ENCODE measurements at places on chromosomes 16 and 17. TPM values are rescaled to one million over a fixed set of nuclear protein-coding genes. Genes with fewer than 3 reads are reported as not detected.

The PRR35 gene
- polyA plus RNA-seq: 6.6 TPM

The TLCD3B gene
- polyA plus RNA-seq: 1.2 TPM

The TPSG1 gene
- 0.85 TPM for polyA plus RNA-seq

The KRT25 gene
- not detected for polyA plus RNA-seq

DNA sequence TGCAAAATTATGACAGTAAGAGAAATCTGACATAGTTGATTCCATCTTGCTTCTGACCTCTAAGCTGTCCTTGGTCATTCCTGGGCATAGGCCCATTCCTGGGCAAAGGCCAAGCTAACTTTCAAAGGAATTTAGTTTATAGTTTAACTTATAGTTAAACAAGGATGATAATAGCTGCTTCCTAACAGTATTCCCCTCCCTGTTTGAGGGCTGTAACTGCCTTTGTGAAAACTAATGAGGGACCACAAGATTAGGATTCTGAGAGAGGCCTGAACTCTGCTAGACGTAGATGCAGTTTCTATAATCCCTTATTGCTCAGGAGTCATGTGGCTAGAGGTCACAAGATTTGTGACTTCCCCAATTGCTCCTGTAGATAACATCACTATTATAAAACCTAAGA, 80.2 kb upstream of the ASIC2 start:
- no peak for DNase-seq

DNA sequence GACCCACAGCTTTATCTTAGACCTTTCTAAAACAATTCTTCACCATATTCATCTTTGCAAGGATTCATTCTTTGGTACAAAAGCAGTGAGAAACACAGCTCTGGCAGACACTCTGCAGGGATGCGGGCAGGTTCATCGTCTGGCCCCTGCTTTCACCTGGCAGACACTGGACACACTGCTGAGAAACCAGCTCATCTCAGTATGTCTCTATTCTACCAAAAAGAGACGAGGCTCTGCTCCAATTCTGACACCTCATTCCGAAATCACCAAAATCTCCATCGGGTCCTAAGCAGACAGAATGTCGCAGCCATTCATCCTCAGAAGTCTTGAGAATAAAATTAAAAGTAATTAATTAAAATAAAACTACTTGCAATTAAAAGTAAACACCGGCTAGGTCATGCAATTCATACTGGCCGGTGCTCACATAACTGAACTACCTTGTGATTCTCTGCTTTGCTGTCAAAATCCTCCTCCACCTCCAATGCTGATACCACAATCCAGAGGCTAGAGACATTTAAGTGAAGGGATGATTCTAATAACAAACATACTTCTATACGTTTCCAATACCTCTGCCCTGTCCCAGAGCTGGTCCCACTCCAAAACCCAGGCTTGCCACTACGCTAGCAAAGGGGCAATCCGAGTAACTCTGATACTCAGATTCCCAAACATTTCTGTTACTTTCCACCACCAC, 1.3 kb downstream of the RNF157 start:
- DNase-seq: no peak

DNA sequence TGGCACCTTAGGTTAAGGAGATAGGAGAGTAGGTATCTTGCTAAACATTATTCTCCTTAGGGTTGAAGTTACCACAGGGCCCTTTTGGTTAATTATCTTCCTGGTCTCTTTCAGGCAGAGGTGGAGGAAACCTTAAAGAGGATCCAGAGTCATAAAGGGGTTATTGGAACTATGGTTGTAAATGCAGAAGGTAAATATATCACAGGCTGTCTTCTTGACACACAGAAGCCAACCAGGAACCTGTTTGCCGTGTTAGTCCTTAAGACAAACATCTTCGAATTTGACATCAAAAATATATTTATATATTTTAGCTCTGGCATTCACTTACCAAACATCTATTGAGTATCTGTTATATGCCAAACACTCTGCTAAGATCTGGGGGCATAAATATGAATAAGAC, 2.4 kb downstream of the DYNLRB2 start:
- no peak for DNase-seq

GRCh38 chr17:76530811-76531485, 6.6 kb downstream of the CYGB start:
- no peak for DNase-seq

GRCh38 chr16:11327277-11328171, 17.7 kb upstream of the RMI2 start:
- DNase-seq: no peak

DNA sequence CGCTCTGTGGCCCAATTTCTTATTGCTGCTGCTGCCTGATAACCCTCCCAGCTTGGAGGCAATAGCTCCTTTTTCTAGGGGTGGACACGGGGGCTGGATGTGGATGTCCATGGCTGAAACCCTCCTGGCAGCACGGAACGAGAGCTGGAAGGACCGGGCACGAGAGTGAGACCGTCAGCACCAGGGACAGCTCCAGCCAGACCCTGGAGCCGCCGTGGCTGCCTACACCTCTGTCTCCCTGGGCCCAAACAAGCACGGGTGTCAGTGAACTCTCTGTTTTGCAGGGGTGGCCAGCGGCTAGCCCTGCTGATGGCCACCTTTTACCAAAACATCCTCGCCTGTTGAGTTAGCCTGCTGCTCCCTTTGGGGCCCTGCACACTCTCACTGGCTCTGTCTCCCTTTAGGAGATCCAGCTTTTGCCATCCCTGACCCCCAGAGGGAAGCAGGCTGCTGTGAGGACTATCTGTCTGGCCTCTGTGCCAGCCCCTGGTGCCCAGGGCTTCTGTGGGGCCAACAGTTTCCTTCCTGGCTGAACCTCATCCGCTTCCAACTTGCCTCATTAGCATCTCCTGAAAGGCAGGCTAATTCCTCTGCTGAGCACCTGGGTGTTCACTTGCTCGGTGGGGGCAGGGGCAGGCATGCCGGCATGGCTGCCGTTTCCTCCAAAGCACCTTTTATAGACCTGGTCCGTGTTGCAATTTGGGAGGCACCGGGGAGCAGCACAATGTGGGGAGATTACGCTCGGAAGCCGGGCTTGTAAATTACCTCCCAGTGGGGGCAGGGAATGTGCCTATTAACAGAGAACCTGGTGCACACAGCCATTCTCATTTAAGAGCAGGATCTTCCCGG, 118.1 kb downstream of the ENGASE start:
- DNase-seq: peak; percentile 75

- DNase-seq: no peak
Measured at GRCh38 chr17:49583889-49584288, 8.2 kb downstream of the NXPH3 start.

DNA sequence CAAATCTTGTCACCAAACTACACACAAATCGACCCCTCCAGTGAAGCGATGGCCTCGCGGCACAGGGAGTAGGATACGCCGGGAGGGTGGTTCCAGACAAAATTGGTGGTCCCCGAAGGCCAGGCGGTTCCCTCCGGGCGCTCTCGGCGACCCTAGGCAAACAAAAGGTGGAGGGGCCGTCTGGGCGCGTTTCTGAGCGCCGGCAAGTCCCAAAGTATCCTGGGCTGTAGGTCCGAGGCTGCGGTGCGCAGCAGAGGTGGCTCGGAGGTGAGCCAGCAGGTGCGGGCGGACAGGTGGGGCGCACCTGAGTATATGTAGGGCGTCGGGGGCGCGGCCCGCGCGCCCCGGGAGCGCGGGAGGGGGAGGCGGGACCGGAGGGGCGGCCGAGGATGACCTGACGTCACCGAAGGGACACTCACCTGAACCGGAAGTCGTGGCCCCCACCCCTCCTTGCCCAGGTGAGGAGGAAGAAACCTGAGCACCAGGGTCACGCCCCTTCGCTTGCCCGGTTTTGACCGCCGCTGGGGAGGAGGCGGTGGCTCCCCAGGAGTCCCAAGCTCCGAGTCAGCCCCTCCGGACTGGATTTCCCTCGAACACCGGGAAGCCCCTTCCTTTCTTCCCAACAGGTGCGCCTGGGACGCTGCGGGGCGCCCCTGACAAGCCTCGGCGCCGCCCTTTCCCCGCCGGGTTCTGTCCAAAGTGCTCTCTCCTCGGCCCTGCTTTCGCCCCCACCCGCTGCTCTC, at the start of gene CLDN7:
TSS of gene CLDN7 (minus strand) at position 287 of the 743 bp plus-strand sequence. CDS start 435 bp downstream, outside the sequence.
- DNase-seq: no peak

DNA sequence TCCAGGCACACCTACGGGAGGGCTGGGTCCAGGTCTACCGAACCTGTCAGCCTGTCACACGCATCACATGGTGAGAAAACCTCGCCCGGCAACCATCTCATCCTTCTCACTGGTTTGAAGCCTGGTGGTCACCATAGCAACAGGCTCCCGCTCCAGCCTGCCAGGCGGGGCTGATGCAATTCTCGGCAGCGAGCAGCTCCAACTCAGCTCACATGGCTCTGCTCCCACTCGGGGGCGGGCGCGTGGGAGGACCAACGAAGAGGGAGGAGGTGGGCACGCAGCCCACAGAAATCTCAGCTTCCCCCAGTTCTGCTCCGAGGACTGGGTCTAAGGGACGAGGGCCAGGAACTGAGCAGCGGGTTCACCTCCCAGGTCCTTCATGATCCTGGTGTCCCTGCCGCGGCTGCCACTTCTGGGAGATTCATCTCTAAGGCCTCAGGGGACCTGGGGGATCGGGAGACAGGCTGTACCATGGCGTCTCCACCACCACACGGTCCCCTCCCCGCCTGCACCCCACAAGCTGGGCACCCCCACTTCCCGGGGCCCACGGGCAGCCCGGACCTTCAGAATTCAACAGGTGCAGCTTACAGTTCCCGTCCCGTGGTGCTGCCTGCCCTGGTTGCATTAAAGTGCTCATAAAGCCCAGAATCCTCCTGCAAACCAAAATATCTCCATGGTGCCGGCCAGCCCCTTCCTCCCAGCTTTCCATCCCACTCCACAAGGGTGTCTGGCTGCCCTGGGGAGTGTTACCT, 25.8 kb downstream of the ABR start:
- no peak for DNase-seq

- DNase-seq: no peak
Measured at GRCh38 chr17:29911641-29912177, 18.3 kb downstream of the SSH2 start.

DNA sequence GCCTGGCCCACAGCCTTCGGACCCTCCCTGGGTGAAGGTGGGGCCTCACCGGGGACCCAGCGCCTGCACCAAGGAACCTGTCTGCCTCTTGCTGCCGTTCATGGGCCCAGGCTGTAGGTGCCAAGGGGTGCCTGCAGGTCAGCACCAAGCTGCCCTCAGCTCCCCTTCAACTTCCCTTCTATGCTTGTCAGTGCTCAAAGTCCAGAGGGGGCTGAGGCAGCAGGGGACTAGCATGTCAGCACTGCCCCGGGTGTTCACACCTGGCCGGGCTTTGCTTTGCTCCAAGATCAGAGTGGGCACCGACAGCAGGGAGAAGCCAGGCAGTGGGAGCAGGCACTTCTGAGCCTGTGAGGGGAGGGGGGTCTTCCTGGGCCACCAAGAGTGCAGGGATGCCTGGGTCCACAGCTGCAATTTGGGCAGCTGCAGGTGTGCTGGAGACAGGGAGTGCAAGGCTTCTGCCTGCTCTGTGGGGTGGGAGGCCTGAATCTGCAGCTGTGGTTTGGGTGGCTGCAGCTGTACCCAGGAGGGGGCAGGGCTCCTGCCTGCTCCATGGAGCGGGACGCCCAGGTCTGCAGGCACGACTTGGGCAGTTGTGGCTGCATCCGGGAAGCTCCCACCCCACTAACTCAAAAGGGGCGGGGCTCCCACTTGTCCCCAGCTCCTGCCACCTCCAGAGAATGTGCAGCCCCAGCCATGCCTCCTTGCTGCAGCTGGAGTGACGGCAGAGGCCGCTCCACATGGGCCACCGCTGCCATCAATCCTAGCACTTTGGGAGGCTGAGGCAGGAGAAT, 27.6 kb upstream of the PRM1 start:
- no peak for DNase-seq

DNA sequence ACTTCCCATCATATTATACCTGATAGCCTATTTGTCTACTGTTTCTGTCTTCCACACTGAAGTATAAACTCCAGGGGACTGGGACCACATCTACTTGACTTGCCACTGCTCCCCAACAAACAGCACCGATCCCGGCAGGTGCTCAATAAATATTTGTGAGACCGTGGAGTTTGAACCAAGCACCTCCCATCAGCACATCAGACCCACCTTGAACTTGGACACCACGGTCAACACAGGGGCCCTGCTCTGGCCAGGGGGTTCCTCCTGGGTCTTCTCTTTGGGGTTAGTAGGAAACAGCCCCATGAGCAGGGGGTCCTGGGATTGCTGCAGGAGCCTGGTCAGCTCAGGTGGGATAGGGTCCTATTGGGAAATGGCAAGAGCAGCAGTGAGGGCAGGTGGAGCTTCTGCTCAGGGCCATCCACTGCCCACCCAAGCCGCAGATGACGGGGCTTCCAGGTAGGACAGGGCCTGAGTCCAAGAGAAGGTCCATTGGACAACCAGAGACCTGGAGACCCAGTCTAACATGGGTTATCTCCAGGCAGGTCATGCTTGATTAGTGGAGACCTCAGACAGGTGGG, 19.9 kb downstream of the ZNHIT3 start:
- no peak for DNase-seq

DNA sequence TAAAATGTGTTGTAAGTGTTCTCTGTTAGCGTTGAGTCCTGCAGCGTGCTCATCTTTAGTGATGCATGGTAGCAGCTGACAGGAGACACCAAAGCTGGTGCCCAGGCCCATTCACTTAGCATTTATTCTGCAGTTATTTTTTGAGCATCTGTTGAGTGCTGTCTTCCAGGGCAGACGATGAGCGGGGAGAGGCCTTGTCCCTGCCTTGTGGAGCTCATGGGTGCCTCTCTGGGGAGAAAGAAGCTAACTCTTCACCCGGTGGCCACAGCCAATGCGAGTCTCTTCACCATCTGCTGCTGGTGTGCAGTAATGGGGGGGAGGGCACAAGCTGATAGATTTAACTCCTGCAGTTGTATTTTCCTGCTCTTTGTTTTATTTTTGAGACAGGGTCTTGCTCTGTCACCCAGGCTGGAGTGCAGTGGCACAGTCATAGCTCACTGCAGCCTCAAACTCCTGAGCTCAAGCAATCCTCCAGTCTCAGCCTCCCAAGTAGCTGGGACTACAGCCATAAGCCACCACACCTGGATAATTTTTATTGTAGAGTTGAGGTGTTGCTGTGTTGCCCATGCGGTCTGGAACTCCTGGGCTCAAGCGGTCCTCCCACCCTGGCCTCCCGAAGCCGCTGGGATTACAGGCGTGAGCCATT, 30.5 kb downstream of the GPT2 start:
- DNase-seq: no peak
